Right lung (tissue), 10 donors: ENCODE measurements at places on chromosomes 4 and X. TPM values are rescaled to one million over a fixed set of nuclear protein-coding genes. Genes with fewer than 3 reads are reported as not detected.

DNA sequence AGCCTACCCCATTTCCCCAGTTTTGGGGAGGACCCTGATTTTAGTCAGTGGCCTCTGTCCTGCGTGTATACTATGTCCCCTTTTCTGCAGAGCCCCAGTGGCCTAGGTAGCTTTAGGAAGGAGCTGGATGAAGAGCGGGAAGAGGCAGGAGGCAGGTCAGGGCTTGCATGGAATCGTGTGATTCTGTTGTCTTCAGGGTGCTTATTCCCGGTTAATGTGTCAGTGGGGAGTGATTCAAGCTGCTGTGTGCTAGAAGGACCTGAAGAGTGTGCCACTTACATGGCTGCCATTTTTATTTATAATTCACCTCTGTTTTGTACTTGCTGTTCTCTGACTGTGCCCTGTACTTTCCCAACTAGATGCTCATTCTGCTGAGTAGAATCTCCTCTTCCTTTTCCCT, 127.3 kb upstream of the AMOT start:
- DNase-seq, result no peak

- DNase-seq, result no peak
Observed at GRCh38 chr4:7076696-7077082, 8.8 kb upstream of the GRPEL1 start.

The NWD2 gene
- polyA plus RNA-seq, result 0.01 TPM

GRCh38 chr4:102564399-102565059, 63.4 kb downstream of the NFKB1 start:
- DNase-seq, result no peak

DNA sequence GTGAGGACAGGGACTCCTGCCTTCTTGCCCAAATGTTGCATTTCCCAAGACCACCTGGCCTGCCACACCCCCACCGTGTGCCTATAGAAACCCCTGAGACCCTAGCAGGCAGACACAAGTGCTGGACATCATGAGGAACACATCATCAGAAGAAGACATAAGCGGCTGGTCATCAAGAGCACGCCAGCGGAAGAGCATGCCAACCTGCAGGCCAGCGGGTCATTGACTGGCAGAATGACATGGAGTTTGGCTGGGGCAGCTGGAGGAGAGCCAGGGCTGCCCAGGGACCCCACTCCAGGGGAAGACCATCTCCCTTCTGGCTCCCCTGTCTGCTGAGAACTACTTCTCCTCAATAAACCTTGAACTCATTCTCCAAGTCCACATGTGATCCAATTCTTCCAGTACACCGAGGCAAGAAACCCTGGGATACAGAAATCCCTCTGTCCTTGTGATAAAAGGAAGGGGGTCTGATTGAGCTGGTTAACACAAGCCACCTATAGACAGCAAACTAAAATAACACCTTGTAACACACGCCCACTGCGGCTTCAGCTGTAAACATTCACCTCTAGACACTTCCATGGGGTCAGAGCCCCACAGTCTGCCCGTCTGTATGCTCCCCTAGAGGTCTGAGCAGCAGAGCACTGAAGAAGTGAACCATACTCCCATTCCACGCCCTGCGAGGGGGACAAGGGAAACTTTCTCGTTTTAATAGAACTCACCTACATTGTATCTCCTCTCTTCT, 164.8 kb upstream of the EMCN start:
- DNase-seq, result no peak

The JCHAIN gene
- 2.1 TPM for polyA plus RNA-seq
